ENCODE measurements at places on chromosomes 2 and 18.

DNA sequence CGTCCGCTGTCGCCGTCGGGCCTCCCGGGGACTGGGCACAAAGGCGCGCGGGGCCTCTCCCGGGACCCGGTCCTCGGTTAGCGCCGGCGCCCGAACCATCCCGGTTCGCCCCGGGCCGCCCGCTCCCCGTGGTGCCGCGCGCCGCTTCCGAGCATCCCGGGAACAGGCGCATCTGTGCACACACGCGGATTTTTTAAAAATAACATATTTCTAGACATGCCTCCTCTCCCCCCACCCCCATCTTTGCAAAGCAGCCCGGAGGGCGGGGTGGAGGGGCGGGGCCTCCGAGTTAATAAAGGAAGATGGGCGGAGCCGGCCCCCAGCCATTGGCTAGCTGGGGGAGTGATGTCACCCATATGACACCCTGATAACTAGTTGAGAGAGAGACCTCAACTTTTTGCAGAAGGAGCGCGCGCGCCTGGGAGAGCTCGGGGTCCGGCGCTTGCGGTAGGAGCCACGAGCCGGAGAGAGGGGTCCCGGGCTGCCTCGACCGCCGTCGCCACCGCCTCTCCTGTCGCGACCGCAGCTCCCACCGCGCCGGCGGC, at the start of gene SOX11:
Gene SOX11 (plus strand): TSS at position 400 of the 545 bp plus-strand sequence. CDS start 338 bp downstream, outside the sequence.
- DNase-seq, result no peak

- DNase-seq, result no peak
Observed at GRCh38 chr2:98876741-98877140, 59.3 kb downstream of the CRACDL start.

- DNase-seq, result no peak
Observed at GRCh38 chr2:231132129-231132528, 7.3 kb upstream of the HTR2B start.

- DNase-seq, result no peak
Observed at GRCh38 chr18:35933982-35934381, 38.5 kb upstream of the RMP24 start.

GRCh38 chr2:66717218-66717905, 282.4 kb downstream of the MEIS1 start:
- DNase-seq, result no peak

GRCh38 chr2:66446941-66447340, 12.0 kb downstream of the MEIS1 start:
- no peak for DNase-seq

DNA sequence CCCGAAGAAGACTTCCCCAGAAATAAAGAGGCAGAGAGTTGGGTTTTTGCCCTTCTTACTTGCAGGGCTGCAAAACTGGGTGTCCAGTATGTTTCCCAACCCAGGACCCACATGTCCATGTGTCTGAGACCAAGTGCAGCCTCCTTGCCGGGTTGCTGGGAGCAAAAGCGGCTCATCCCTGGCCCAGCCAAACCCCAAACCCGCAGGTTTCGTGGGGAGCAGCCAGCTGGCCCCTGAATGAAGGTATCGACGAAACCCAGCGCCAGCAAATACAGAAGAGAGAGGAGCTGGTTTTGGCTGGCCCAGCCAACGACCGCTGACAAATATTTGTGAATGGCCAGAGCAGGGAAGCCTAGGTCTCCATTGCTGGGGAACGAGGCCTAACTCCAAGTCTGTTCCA, 197.1 kb downstream of the SMAD7 start:
- DNase-seq, result no peak

DNA sequence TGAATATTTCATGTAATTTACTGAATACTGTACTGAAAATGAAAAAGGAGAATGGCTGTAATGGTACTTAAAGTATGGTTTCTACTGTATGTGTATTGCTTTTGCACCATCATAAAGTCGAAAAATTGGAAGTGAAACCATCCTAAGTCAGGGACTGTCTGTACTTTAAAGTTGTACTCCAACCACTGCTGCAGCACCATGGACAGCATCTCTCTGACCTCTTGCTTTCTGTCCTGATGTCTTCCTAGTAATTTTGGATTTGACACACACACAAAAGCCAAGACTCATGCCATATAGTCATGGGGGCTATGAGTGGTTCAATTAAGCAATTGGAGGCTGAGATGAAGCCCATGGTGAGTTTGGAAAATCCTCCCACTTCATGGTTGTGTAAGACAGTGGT, 256.3 kb upstream of the PKDCC start:
- DNase-seq, result no peak

All from coronary artery (tissue), 2 donors.